ENCODE measurements at places on chromosomes 13 and 19.

DNA sequence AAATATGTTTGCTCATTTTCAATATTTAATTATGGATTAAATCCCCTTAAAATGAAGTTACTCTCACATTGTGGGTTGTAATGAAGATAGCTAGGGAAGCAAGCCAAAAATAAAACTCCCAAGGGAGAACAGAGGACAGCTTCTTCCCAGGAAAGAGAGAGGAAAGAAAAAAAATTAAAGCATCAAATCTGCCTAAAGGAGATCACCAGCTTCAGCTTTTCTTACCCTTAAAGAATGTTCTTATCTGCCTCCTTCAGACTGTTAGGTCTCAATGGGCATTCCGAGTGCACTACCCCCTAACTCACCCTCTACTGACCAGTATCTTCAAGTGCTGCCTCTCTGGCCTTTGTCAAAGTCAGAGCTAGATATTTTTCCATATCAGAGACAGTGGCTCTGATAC lies 55.2 kb downstream of the XPO4 start:
- no peak for DNase-seq

- no peak for DNase-seq
Measured at GRCh38 chr13:44196196-44196751, 177.3 kb upstream of the SERP2 start.

GRCh38 chr19:38506723-38507550 lies 73.4 kb downstream of the RYR1 start:
- no peak for DNase-seq

- no peak for DNase-seq
Measured at GRCh38 chr13:111270765-111271698, 49.4 kb upstream of the TEX29 start.

GRCh38 chr19:1240925-1241324 lies 626 bp upstream of the ATP5F1D start:
- DNase-seq, result no peak

GRCh38 chr13:38898481-38898880 lies 92.2 kb downstream of the STOML3 start:
- DNase-seq, result no peak

DNA sequence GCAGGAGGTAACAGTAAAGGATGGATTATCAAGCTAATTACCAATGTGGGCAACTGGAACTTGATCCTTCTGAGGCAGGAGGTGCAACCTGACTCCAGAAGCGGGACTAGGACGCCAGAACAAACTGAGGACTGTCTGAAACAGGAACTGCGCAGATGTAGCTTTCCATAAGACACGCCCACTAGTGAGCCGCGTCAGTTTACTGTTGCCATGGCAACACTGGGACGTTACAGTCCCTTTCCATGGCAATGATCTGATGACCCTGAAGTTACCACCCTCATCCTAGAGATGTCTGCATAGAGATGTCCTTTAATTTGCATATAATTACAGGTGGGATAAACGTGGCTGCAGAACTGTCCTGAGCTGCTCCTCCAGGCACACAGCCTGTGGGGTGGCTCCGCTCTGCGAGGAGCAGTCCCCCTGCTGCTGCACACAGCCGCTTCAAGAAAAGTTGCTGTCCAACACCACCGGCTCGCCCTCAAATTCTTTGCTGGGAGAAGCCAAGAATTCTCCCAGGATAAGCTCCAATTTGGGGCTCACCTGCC lies 816.6 kb downstream of the UQCRFS1 start:
- no peak for DNase-seq

DNA sequence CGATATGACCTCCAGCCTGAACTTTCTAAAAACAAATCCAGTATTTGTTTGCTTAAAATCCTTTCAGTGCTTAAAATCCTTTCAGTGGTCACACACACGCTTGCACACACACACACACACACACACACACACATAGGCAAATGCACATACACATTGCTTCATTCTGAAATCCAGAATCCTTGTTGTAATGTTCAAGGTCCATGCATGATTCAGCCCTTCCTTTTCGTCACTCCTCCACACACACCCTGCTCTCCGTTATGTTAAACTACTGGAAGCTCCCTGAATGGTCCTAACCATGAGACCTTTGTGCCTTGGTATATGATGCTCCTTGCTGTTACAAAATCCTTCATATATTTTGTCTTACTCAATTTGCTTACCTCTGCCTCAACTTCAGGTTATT lies 44.9 kb downstream of the SERTM1 start:
- no peak for DNase-seq

DNA sequence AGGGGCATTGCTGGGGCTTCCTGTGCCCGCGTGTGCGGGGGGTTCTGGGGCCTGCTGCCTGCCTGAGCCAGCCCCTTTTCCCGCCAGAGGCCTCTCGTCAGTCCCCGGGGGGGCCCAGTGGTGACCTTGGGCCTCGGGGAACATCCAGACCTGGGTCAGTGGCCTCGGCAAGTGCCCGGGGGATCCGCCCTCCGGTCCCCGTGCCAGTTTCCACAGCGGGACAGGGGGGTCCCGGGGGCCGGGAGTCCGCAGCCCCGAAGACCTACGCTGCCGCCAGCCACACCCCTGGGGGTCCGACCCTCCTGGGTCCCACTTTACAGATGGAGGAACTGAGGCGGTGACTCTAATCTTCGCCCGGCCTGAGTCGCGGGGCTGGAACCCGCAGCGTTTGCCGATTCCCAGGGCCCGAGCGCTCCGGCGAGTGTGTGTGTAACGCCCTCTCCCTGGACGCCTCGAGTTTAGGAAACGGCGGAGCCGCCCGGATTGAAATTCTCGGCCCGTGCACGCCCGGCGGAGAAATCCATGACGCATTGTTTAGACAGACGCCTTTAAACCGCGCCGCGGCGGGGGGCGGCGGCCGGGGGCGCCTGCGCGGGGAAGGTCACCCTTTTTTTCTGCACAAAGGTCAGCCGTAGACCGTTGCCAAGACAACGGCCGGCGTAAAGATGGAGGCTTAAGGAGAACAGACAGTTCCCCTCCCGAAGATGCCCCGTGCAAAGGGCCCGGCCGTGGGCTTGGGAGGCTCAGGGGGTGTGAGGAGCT lies 39.3 kb downstream of the EFNA2 start:
- DNase-seq, result peak; percentile 54

DNA sequence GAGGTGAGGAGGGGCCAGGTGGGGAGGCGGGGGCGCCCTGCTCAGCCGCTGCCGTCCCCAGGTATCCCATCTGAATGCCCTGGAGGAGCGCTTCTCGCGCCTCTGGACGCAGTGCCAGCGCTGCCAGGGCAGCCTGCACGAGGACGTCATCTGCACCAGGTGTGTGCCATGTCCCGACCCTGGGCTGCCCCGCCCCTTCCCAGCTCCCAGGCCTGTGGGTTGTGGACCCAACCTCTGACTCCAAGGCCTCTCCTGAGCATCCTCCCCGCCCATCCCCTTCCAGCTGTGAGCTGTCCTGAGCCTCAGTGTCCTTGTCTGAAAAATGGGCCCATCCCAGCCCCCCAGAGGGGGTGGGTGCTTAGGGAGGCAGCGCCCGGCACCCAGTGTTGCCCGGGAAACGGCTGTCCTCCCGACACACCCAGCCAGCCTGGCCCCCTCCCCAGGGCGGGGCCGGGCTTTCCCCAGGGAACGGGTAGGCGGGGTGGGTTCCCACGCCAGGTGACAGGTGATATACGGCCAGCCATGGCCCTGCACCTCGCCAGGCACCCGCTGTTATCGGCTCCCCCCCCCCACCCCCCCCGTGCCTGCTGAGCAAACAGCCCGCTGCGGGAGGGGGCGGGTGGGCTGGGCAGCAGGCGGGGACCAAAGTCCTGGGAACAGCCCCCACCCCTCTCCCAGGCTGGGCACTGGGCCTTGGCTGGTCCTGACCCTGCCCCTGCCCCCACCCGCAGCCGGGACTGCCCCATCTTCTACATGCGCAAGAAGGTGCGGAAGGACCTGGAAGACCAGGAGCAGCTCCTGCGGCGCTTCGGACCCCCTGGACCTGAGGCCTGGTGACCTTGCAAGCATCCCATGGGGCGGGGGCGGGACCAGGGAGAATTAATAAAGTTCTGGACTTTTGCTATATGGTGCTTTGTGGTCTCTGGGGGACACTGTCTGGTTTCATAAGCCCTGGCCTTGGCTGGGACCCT lies 1.3 kb upstream of the SPIB start:
- no peak for DNase-seq
